ENCODE measurements at places on chromosomes 16 and 17.

- DNase-seq = no peak
Observed at GRCh38 chr17:3582915-3583314, 25.3 kb upstream of the TRPV3 start.

DNA sequence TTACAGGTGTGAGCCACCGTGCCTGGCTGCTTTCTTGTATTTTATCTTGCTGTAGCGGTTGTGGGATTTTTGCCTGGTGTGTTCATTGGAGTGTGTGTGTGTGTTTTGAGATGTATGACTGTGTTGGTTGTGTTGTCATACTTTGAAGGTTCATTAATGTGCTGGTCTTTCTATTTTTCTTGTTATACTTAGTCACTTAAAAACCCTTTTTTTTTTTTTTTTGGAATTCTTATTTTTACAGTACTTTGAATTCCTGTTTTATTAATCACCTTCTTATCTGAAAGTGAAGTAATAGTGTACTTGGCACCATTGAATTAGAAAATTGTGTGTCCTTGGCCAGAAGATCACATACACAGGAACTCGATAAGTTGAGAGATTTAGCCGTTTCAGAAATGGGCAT lies 30.2 kb downstream of the TENT4B start:
- no peak for DNase-seq

- no peak for DNase-seq
Observed at GRCh38 chr16:85052536-85052935, 24.9 kb downstream of the KIAA0513 start.

DNA sequence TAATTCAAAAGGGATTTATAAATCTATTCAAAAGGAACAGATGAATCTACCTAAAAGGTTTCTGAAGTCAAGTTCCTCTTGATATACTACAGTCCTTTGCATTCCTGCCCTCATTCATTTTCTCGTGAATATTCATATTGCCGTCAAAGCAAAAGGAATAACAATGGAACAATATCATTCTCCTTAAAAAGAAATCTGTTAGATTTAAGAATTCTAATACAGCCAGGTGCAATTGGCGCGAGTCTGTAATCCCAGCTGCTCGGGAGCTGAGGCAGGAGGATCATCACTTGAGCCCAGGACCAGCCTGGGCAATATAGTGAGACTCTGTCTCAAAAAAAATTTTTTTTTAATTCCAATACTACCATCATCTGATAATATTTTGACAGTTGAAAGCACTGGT lies 130.3 kb downstream of the BRIP1 start:
- no peak for DNase-seq

- DNase-seq = no peak
Observed at GRCh38 chr17:9766970-9767369, 24.4 kb downstream of the DHRS7C start.

DNA sequence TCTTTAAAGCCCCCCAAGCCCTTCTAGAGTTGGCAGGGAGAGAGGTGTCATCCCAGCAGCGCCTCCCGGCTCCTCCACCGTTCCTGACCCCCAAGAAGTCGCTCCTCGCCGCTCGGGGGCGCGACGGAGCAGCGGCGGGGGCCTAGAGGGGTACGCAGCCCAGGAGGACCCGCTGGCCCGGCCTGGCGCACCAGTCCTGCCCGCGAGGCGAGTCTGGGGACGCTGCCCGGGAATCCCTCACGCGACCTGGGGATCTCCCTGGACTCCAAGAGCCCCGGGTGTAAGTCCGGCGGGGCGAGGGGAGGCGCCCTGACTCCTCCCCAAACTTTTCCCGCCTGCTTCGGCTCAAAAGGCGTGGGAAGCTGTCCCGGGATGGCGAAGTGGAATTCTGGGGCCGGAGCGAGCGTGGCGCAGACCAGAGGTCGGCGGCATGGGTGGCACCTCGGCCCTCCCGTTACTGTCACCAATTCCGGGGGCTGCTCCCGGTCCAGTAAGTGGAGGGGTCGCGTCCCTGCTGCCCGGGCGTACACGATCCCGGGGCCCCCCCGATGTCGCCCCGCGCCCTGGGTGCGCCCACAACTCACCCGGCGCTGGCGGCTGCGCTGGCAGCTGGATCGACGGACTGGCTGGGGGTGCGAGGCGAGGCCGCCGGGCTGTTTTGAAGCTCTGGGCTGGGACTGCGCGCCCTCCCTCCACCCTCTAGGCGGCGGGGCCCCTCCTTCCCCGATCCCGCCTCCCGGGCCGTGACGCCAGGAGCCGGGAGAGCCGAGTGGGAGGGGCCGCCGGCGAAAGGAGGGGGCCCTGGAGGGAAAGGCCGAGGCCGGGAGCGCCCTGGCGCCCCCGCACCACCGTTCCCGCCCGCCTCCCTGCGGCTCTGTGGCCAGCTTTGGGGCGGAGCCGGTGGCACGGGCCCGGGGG lies at the start of gene EMP2:
TSS of gene EMP2 (minus strand) at position 634 of the 918 bp plus-strand sequence. CDS start 32,981 bp downstream, outside the sequence.
- DNase-seq = peak; percentile 90

DNA sequence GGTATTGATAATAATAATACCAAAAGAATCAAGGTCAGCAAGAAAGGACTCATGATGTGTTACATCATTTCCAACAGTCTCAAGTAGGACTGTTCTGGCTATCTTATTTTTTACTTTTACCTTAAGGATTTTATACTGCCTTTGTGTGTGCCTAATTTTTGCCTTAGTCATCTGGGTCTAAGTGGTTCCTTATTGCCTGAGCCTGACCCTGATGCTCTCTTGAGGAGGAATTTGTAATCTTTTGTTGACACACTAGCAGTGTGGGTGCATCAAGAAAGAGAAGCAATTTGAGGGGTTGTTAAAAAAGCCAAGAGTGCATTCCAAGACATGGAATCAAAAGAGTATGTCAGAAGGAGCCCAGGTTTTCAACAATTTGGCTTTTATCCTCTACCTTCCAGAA lies 59.3 kb downstream of the TMEM100 start:
- no peak for DNase-seq

GRCh38 chr17:33460781-33461450 lies 167.8 kb upstream of the ASIC2 start:
- DNase-seq = no peak

DNA sequence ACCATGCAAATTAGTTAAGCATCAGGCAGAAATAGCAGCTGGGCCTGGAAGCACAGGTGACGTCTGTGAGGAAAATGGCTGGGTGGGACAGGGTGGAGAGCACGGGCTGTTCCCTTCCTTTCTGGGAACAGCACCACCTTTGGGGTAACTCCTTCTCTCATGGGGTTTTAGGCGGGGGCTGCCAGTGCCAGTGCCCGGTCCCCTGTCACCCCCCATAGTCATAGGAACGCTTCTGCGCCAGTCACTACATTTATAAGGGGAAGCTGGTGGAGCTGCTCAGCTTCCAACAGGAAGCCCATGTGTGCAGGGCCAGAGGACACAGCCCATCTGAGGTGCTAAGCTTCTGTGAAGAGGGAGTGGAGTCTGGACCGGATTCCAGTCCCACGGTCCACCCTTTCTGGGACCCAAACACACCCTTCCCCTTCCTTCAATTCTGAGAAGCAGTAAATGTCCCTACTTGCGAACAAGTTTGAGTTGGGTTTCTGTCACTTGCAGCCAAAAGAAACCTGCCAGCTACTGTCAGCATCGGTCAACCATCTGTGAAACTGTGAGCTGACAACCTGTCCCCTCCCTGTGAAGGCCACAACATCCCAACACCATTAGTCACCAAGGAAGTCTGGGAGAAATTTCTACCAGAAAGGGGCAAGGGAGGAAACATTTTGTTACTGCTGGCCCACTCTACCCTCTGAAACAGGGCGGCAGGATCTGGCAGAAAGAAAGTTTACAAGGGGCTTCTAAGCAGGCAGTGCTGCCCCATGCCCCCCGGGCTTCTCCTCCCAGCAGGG lies 86.0 kb upstream of the AMZ2 start:
- DNase-seq = no peak

DNA sequence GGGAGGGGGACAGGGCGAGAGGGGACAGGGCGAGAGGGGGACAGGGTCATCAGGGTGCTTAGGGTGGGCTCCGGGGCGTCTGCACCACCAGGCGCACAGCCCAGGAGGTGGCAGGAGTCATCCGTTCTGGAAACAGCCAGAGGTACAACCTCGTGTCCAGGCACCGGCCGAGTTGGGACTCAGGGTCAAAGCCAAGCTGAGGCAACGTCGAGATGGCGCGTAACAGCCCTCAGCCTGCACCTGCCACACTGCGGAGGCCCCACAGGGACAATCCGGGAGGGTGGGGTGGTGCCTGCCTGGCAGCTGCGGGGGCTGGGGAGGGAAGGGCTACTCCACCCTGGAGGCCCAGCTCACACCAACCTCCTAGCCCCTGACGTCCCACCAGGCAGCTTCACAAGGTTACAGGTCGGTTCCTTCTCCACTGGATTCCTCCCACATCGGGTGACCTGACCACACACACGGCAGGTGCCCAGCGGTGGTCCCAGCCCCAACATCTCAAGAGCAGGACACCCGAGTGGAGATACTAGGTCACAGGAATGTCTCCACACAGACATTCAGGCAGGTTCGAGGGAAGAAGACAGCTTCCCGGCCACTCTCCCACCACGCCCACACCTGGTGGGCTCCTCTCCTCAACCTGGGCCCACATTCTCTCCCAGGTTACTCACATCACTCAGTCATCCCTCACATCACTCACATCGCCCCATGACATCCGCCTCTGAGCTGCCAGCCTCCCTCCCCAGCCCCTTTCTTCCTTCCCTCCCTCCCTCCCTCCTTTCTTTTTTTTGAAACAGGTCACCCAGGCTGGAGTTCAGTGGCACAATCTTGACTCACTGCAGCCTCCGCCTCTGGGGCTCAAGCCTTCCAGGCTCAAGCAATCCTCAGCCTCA lies 47.3 kb downstream of the RPH3AL start:
- no peak for DNase-seq

DNA sequence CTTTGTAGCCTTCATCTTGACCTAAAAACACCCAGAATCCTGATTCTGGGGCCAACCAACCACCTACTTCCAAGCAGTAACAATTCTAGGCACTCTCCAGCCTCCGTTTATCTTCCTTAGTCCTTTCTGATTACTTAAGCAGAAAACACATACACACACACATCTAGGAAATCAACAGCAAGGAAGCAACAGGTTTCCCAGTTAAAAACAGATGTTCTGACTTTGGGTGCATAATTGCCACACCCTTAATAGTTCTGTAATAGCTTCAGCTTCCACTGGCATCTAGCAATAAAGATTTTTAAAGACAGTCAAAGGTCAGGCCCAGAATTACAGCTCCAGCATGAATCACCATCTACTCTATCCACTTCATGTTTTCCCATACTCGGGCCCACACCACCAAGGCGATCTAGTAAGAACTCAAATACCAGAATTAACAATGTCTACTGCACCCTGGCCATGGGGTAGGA lies 2.6 kb downstream of the ARHGAP17 start:
- no peak for DNase-seq

GRCh38 chr16:58629733-58630640 lies at the start of gene CNOT1:
Gene CNOT1, minus strand, starts transcription at chr16:58629826. Its CDS starts 30,489 bp downstream, at chr16:58599337.
- DNase-seq = peak; percentile 97

DNA sequence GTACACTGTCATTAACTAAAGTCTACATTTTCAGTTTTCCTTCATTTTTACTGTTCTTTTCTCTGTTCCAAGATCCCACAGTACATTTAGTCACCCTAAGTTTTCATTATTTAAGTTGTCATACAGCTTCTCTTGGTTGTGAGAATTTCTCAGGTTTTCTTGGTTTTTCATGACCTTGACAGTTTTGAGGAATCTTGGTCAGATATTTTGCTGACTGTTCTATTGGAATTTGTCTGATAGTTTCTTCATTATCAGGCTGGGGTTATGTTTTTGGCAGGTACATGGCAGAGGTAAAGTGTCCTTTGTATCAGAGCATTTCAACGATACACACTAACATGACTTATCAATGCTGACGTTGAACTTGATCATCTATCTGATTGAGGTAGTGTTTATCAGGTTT lies 19.6 kb downstream of the MBTD1 start:
- DNase-seq = no peak

DNA sequence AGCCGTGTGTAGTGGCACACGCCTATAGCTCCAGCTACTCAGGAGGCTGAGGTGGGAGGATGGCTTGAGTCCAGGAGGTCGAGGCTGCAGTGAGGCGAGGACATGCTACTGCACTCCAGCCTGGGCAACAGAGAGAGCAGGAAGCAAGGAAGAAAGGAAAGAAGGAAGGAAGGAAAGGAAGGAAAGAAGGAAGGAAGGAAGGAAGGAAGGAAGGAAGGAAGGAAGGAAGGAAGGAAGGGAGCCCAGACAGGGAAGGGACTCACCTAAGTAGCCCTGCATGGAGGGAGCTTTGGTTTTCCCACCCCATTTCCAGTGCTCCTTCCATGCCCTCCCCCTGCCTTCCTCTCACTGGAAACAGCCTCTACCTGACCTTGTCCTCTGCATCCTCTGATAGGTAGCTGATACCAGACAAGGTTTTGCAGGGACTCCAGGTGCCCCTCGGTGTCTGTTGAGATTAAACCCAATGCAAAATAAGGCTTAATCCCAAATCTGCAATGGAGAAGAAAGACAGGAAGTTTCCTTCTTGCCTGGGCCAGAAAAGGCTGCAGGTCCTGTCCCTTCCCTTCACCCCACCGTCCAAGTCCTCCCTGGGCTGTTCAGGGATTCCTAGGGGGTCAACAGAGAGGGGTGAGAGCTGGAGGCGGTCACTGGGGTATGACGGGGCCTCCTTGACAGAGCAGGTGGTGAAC lies 21.5 kb upstream of the CA4 start:
- no peak for DNase-seq

DNA sequence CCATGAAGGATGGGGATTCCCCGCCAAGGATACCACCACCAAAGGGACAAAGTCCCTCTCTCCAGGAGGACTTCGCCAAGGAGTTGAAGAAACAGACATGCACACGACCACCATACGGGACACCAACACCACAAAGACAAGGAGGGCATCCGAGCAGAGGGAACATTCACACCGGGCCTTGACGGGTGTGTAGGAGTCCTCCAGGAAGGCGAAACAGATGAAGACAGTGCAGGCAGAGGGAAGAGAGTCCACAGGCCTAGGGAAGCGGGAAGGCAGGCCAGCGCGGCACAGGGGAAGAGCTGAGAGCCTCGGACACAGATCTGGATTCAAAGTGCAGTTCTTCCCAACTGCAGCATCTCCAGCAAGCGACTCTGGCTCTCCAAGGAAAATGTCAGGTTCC lies 10.8 kb downstream of the COTL1 start:
- no peak for DNase-seq

DNA sequence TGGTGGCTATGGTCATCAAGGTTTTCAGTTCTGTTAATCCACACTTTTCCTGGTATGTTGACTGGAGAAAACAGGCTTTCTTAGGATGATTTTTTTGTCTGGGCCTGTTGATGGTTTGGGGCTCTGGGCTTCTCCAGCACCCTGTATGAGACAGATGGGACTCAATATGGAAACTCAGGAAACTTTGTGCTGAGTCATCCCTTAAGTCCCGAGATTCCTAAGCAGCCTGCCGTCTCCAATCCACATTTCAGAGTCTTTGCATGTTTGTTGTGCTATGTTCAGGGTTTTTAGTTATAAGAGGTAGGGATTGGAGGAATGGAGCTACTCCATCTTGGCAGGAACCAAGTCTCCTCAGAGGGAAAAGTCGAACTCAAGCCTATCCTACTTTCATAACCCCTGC lies 253.3 kb upstream of the FOXF1 start:
- no peak for DNase-seq

DNA sequence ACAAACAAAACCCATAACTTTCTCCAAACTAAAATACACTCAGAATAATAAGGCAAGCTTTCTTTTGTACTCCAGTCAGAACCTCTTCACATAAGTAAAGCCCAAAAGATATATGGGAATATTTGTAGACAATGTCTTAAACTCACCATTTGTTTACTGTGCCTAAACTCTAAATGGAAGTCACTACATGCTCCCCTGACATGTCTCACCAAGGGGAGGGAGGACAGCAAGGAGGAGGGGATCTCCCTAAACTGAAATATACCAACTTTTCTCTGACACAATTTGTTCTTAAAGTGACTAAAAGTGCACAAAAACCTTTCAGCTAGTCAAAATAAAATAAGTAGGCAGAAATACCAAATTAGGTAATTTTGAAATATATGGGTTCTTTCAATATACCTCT lies 38.5 kb downstream of the GRB7 start:
- no peak for DNase-seq

- no peak for DNase-seq
Observed at GRCh38 chr16:54061454-54061853, 225.1 kb downstream of the IRX3 start.
